ENCODE measurements at places on chromosomes 2 and 18.

GRCh38 chr2:169765523-169765922 lies 31.9 kb downstream of the KLHL23 start:
- DNase-seq: no peak

- DNase-seq: no peak
Measured at GRCh38 chr2:62197011-62197924, 1.4 kb downstream of the B3GNT2 start.

- no peak for DNase-seq
Measured at GRCh38 chr2:205747829-205748386, 65.6 kb downstream of the NRP2 start.

DNA sequence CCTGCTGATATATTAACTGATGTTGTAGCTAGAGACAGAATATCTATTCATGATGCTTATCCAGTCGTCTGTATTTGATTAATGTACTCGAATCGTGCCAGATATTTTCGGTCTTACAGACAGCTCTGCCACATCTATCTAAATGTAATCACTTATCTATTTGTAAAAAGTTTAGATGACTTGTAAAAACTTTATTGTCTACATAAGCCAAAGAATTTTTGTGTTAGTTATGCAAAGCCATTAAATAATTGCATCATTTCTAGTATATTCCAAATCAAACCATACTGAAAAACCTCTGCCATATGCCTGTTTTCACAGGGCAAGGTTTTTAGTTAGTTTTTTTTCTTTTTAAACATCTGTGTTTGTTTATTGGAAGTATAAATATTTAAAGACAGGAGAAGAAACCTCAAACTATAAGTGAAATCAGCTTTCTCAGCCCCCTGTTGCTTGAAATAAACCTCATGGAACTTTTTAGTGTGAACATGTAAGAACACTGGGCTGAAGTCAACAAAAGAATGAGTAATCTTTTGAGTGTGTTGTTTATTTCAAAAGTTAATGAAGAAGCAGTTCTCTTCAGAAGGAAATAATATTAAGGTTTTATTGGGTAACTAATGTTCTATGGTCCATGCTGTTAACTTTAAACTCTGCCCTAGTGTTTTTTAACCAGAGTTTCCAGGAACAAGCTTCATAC lies 657.6 kb upstream of the SYT4 start:
- DNase-seq: no peak

GRCh38 chr2:3784731-3785130 lies 81.4 kb downstream of the DCDC2C start:
- DNase-seq: no peak

Data from stimulated activated CD4-positive, alpha-beta T cell treated with anti-CD3 and anti-CD28 coated beads, Interleukin-15, amount 100 ng/mL, for 1 hour (primary cell).